ENCODE measurements at places on chromosomes 12 and 14. TPM values are rescaled to one million over a fixed set of nuclear protein-coding genes. Genes with fewer than 3 reads are reported as not detected.

The PPP1R1A gene
- 0.98 TPM for total RNA-seq

The MANSC4 gene
- total RNA-seq, result not detected

The SYNDIG1L gene
- 1.1 TPM for total RNA-seq

The CLSTN3 gene
- total RNA-seq, result 37.8 TPM

The RERG gene
- total RNA-seq, result 20.1 TPM

The LAG3 gene
- 1.7 TPM for total RNA-seq
